ENCODE measurements at places on chromosomes 6 and 20.

DNA sequence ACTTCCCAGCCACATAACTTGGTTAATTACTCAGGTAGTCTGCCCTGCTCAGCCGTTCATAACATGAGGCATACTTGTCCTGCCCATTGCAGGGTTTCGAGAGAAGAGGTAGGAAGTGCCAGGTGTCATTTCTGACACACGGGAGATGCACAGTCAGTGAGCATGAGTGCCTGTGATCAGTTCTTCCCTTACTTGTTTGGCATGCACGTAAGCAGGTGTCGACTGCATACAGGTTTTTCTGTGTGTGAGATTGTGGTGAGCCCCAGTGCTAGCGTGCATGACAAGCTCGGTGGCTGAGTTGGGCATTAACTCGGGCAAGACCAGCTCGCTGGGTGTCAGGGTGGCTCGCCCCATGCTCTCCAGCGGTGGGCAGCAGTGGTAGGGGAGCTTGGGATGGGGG lies 51.2 kb upstream of the SLC22A1 start:
- DNase-seq, result no peak

- no peak for DNase-seq
Observed at GRCh38 chr6:136901212-136901784, 20.8 kb upstream of the SLC35D3 start.

DNA sequence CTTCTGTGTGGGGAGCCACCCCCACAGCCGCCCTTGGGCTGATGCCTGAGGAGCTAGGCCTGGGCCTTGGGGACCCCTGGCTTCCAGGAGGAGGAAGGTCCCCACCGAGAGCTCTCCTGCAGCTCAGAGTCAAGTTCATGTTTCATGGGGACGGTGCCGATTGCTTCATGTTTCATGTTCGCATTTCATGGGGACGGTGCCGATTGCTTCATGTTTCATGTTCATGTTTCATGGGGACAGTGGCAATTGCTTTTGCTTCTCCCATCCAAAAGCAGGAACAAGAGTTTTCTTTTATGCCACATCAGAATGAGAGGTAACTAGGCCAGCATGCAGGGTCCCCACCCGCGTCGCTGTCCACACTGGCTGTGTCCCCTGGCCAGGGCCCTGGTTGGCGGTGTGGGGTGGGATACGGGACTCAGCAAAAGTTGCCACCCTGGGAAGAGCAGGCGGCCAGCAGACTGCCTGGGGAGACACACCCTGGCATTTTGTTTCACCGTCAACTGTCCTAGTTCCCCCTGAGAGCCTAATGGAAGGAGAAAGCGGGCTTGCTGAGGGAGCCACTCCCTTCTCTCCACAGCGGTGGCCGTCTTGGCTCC lies 46.0 kb downstream of the DACT2 start:
- DNase-seq, result no peak

GRCh38 chr6:30814146-30815040 lies 69.9 kb upstream of the DDR1 start:
- peak; percentile 71 for DNase-seq

GRCh38 chr6:119313937-119314884 lies 35.4 kb downstream of the MAN1A1 start:
- no peak for DNase-seq

DNA sequence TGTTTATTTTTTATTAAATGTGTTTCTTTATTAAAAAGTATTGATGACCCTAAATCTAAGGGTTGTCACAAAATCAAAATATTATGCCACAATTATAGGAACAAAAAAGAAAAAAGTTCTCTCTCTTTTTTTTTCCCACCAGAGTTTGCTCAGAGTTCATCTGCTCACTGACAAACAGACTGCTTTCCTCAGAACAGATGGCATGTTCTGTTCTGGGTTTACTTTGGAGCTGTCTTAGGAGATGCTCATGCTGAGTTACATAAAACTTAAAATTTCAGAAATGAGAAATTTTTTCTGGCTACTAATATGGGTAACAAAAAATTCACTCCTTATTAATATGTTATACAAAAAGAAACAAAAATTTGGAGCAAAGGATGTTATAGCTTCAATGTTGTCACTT lies 30.3 kb downstream of the STK38 start:
- no peak for DNase-seq

DNA sequence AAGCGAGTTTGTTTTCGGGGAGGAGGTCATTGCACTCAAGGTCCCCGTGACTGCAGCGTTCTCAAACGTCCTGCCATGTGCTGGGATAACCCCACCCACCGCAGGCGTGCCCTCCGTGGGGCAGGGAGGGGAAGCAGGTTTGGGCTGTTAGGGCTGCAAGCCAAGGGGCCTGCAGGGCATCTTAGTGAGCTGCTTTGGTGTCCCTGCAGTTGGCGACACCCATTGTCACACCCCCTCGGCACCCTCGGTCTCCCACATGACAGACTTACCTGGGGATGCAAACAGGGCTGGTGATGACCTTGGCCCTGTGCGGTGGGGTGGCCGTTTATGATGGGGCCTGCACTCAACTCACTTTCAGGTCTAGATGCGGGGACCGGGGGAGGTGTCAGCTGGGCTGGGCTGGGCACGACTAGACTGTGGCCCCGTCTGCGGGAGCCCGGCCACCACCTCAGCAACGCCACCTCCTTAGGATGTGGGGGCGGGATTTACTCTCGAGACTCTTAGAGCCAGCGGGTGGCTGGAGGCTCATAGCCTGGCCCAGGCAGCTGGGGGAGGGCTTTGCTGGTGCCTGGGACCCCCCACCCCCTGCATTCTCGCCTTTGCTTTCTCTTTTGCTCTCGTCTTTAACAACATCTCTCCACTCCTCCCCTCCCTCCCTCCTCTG lies 6.5 kb upstream of the GATA5 start:
- no peak for DNase-seq

DNA sequence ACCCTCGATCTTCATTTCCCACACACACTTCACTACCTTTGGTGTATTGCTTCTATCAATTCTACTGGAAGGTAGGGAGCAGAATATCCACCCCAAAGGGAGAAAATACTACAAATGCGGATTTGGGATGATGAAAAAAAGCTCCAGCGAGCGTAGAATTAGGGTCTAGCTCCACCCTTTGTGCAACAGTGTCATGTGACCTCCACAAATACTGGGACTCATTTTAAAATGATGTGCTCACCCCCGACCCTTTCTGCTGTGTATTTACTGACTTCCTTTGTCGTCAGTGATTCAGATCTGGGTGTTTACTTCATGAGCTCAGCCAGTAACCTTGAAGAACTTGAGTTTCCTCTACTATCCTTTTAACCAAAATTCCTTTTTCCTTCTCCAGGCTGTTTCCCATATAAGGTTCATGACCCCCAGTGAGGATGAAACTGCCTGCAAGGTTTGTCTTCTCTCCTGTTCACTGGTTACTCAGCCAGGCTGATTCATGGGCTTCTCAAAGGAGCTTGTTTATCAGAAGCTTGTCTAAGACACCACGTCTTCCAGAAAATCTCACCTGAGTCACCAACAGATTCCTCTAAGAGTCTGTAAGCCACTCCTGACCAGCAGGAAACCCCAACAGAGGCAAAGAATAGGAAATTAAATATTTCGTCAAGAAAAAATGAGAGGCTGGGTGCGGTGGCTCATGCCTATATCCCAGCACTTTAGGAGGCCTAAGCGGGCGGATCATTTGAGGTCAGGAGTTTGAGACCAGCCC lies 39.6 kb upstream of the PAX1 start:
- no peak for DNase-seq

DNA sequence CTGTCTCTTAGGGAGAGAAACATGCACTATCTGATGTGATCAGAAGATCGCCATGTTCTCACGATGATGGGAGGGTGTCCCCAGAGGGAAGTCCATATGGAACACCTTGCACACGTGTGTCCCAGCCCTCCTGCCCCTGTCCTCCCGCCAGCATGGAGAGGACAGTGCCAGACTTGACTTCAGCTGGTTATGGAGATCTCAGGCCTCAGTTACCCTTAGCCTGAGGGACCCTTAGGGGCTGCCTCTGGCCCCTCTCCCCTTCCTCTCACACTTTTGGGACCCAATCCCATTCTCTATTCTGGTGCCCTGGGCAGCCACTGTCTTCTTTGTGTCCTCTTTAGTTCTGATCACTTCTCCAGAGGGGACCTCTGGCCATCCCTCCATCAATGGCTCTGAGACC lies 1.6 kb downstream of the TREML4 start:
- DNase-seq, result no peak

DNA sequence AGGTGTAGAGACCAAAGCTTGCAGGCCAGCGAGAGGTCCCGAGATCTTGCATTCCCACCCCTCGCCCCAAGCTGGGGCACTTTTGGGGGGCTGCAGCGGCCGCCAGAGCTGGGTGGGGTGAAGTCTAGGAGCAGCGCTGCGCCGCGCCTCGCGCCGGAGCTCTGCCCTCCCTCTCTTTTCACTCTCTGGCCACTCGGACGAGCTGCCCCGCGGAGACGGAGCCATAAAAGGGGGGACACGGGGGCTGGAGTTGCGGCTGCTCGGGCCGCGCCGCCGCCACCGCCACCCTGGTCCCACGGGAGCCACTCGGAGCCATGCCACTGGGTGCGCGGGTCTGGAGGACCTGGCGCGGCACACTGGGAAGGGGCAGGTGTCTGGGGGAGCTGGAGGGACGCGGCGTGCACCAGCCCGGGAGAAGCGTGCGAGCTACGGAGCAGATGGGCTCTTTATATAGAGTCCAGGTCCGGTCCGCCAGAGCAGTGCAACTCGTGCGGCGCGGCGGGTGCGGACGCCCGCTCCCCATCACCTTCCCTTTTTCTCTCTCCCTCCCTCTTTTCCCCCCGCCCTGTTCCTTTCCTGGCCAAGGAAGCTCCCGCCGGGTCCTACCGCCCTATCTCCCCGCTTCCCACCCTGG lies 687 bp upstream of the HTR1B start:
- no peak for DNase-seq

DNA sequence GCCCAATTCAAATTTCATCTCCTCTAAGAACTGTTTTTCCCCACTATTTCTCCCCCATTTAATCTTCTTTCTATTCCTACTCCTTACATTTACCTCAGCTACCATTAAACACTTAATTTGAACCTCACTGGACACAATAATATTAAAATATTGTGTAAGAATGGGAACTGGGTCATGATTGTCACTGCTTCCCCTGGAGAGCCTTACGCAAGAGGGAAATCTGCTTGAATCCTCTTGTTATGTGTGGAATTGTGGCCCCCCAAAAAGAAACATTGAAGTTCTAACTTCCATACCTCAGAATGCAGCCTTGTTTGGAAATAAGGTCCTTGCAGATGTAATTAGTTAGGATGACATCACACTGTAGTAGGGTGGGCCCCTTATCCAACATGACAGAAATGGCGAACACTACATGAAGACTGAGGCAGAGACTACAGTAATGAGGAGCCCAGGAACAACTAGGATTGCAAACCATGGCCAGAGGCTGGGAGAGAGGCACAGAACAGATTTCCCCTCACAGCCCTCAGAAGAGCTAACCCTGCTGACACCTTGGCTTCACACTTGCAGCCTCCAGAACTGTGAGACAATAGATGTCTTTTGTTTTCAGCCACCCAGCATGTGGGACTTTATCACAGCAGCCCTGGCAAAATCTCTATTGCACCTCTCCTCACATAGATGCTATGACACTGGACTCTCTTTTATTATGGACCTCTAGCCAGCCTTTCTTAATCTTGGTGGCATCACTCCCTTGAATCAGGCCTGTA lies 29.9 kb downstream of the HIVEP2 start:
- DNase-seq, result no peak
